ENCODE measurements at places on chromosomes 7 and 10. TPM values are rescaled to one million over a fixed set of nuclear protein-coding genes. Genes with fewer than 3 reads are reported as not detected.

The PARD3 gene
- total RNA-seq, result 29.0 TPM

The NPFFR1 gene
- not detected for total RNA-seq

The ANXA8 gene
- total RNA-seq, result 221 TPM

The GFRA1 gene
- 0.07 TPM for total RNA-seq

The TAS2R4 gene
- 0.42 TPM for total RNA-seq

The OLAH gene
- not detected for total RNA-seq

The MPLKIP gene
- 84.1 TPM for total RNA-seq

The CFAP46 gene
- total RNA-seq, result 0.79 TPM

The ZNF425 gene
- 2.8 TPM for total RNA-seq

The ZKSCAN5 gene
- total RNA-seq, result 6.4 TPM

The SEPHS1 gene
- total RNA-seq, result 23.4 TPM

The GARIN1A gene
- 0.21 TPM for total RNA-seq

The ITGA8 gene
- not detected for total RNA-seq

The PDZD7 gene
- total RNA-seq, result 1.2 TPM

The DGKB gene
- not detected for total RNA-seq

The FFAR4 gene
- not detected for total RNA-seq

The AKR1D1 gene
- total RNA-seq, result not detected

The IDI2 gene
- total RNA-seq, result not detected

The EBLN1 gene
- total RNA-seq, result not detected

The SH2D4B gene
- total RNA-seq, result not detected

The SPDYE11 gene
- total RNA-seq, result not detected

The CCDC3 gene
- total RNA-seq, result 16.6 TPM

The NANOS1 gene
- 0.99 TPM for total RNA-seq

The ICA1 gene
- 4.4 TPM for total RNA-seq

The PILRA gene
- total RNA-seq, result not detected

The CPXM2 gene
- total RNA-seq, result not detected

The C10orf95 gene
- 2.3 TPM for total RNA-seq

The DDC gene
- total RNA-seq, result not detected

The SFXN2 gene
- 2.8 TPM for total RNA-seq

The FAM241B gene
- total RNA-seq, result 3.6 TPM

The LRRN3 gene
- 0.07 TPM for total RNA-seq

The EN2 gene
- total RNA-seq, result not detected

The TLX1 gene
- total RNA-seq, result 2.2 TPM

The CDHR1 gene
- total RNA-seq, result 1.5 TPM

The INA gene
- 3.7 TPM for total RNA-seq

The POLR2J2 gene
- total RNA-seq, result 4.0 TPM

The LRMDA gene
- 1.3 TPM for total RNA-seq

The ASAH2 gene
- 0.63 TPM for total RNA-seq

The NEUROD6 gene
- not detected for total RNA-seq

The COL13A1 gene
- total RNA-seq, result 0.19 TPM

The FGFBP3 gene
- 0.42 TPM for total RNA-seq

The BET1 gene
- total RNA-seq, result 17.8 TPM

The FXYD4 gene
- total RNA-seq, result not detected

The GIMAP6 gene
- total RNA-seq, result not detected

The ACTL6B gene
- not detected for total RNA-seq

The PSMG3 gene
- total RNA-seq, result 59.9 TPM

The GIMAP1 gene
- not detected for total RNA-seq

Measured in airway epithelial cell (primary cell).